ENCODE measurements at places on chromosomes 16 and 17.

GRCh38 chr17:66487981-66488468, 185.6 kb downstream of the PRKCA start:
- no peak for DNase-seq

DNA sequence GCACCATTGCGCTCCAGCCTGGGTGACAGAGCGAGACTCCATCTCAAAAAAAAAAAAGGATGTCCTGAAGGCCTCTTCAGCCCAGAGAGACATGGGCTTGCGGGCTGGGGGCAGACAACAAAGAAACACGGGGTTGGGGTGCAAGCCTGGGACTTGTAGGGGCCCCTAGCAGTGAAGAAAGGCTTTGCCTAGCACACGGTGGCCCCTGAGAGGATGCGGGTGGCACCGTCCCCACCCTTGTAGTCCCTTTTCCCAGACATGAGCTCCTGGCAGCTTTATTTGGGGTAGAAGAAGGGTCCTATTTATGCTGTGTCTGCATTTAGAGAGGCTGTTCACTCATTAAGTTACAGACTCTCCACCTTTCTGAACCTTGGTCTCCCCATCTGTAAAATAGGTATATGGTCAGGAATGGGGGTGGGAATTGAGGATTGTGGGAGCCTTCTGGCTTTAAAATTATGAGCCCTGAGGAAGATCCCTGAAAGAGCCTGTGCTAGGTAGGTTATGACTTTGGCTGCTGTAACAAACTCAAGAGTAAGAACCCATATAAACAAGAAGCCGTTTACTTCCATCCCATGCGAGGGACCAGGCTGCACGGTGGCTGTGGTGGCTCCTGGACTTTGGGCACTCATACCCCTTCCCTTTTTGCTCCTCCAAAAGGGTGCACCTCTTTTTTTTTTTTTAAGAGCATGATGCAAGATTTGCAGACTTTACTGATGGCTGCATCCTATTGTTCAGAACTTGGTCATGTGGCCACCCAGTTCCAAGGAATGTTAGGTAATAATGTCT, 20.6 kb upstream of the ADGRG1 start:
- no peak for DNase-seq

- no peak for DNase-seq
Measured at GRCh38 chr16:31107465-31107867, 720 bp upstream of the BCKDK start.

- no peak for DNase-seq
Measured at GRCh38 chr17:81849457-81849856, 10.9 kb downstream of the P4HB start.

DNA sequence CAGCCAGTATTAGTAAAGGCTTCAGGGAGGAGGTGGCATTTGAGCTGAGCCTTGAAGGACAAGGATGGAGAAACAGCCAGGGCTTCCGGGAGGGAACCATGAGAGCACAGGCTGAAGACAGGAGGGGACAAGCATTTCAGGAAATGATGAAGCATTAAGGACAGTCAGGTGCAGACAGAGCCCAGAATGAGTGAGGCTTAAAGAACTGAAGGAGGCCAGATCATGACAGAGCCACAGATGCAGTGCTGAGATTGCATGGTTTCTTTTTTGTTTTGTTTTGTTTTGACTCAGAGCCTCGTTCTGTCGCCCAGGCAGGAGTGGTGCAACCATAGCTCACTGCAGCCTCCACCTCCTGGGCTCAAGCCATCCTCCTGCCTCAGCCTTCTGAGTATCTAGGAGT, 211.5 kb downstream of the SOX9 start:
- no peak for DNase-seq

- DNase-seq = no peak
Measured at GRCh38 chr16:89137666-89138512, 33.7 kb upstream of the CDH15 start.

GRCh38 chr16:53629607-53630312, 73.9 kb downstream of the RPGRIP1L start:
- no peak for DNase-seq

- DNase-seq = no peak
Measured at GRCh38 chr16:54341892-54342776, 55.5 kb upstream of the IRX3 start.

GRCh38 chr16:20901068-20901435, 481 bp downstream of the LYRM1 start:
- no peak for DNase-seq

GRCh38 chr16:9099131-9099625, 7.7 kb downstream of the HAPSTR1 start:
- DNase-seq = no peak

DNA sequence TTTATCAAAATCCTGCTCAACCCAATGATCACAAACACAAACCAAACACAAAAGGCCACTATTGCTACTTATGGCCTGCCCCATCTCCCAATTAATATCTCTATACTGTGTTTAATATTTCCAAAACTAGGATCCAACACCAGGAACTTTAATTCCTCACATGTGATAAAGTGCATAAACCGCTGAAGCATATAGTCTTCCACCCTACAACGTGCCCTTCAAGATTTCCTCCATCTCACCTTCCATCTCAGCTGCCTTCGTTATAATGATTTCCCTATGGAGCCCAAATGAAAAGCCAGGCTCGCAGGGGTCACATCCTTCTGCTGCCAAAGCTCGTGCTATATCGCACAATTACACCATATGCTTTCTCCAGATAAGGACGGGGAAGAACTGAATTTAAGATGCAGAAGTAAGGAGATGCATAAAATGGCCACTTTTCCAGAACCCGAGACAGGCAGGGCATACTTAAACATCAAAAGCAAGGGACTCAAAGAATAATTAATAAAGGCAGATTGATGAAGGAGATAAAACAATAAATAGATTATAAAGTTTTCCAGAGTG, 1.8 kb downstream of the MYH10 start:
- no peak for DNase-seq

GRCh38 chr17:62790564-62790986, 17.5 kb downstream of the MARCHF10 start:
- DNase-seq = no peak

DNA sequence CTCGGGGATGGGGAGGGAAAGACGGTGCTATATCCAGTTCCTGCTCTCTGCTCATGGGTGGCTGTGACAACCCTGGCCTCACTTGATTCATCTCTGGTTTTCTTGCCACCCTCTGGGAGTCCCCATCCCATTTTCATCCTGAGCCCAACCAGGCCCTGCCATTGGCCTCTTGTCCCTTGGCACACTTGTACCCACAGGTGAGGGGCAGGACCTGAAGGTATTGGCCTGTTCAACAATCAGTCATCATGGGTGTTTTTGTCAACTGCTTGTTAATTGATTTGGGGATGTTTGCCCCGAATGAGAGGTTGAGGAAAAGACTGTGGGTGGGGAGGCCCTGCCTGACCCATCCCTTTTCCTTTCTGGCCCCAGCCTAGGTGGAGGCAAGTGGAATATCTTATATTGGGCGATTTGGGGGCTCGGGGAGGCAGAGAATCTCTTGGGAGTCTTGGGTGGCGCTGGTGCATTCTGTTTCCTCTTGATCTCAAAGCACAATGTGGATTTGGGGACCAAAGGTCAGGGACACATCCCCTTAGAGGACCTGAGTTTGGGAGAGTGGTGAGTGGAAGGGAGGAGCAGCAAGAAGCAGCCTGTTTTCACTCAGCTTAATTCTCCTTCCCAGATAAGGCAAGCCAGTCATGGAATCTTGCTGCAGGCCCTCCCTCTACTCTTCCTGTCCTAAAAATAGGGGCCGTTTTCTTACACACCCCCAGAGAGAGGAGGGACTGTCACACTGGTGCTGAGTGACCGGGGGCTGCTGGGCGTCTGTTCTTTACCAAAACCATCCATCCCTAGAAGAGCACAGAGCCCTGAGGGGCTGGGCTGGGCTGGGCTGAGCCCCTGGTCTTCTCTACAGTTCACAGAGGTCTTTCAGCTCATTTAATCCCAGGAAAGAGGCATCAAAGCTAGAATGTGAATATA, 4.8 kb upstream of the LASP1NB start:
- DNase-seq = no peak

- no peak for DNase-seq
Measured at GRCh38 chr17:63120406-63120805, 154.4 kb downstream of the TANC2 start.

DNA sequence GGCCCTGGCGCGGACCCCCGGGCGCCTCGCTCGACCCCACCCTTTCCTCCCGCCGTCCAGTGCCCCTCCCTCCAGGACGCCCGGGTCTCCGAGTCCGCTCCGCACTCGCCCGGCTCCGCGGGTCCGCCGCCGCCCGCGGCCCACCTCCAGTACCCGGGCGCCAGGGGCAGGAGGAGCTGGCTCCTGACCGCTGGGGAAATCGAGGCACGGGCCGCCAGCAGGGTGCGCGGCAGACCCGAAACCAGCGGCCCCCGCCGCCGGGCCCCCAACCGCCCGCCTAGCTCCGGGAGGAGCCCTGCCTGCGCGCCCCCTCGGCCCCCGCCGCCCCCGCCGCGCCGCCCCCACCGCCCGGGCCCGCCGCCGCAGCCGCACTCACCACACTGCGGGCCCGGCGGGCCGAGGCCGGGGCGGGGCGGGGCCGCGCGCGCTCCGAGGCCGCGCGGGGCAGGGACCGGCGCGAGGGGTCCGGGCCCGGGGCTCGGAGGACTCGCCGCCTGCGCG, 333 bp downstream of the MAFG start:
- no peak for DNase-seq

GRCh38 chr16:85652431-85653221, 36.1 kb downstream of the GINS2 start:
- no peak for DNase-seq

GRCh38 chr16:12758031-12758669, 45.5 kb downstream of the CPPED1 start:
- DNase-seq = no peak

GRCh38 chr17:56690441-56691291, 97.2 kb downstream of the NOG start:
- no peak for DNase-seq

GRCh38 chr17:12007466-12007865, 10.2 kb upstream of the ZNF18 start:
- no peak for DNase-seq

- DNase-seq = no peak
Measured at GRCh38 chr17:29078183-29079045, 35.5 kb downstream of the PIPOX start.

DNA sequence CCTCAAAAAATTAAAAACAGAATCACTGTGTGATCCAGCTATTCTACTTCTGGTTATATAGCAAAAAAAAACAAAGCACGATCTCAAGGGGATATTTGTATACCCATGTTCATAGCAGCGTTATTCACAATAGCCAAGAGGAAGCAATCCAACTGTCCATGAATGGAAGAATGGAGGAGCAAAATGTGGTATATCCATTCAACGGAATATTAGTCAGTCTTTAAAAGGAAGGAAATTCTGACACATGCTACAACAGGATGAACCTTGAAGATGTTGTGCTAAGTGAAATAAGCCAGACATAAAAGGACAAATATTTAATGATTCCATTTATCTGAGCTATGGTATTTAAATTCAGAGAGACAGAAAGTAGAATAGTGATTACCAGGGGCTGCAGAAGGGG, 4.6 kb upstream of the NOL11 start:
- DNase-seq = no peak

DNA sequence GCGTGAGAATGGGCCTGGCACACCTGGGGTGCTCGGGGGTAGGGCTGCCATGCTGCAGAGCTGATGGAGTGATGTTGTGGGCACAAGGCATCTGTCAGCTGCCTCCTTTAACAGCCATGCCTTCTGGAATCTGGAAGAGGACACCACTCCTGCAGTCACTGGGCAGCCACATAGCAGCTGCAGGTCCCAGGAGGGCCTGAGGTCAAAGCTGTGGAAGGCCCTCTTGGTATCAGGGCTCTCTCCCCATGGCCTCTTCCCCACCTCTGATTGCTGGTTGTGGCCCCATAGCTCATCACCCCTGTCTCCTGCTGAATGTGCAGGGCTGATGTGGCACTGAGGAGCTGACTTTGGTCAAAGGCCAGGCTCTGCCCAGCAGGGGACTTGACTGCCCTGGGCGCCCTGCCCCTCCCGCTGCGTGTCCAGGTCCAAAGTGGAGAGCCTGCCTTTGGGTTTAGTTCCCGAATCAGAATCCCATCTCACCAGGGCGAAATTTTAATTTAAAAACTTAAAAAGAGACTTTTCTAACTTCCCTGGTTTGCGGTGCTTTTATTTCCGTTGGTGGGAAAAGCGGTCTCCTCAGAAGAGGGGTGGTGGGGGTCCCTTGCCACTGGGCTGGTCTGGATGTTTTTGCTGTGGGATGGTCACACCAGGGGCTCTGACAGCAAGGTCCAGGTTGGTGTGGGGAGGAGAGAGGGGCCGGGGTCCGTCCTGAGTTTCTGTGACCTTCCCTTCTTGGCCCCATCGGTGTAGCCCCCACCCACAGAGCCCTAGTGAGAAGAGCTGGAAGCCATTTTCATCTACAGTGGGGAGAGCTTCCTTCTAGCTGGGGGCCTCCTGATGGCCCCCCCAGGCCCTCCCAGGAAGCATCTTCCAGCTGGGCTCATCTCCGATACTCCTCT, 5.9 kb downstream of the UBALD2 start:
- DNase-seq = no peak

- DNase-seq = no peak
Measured at GRCh38 chr17:2770129-2770528, 20.7 kb upstream of the CCDC92B start.

DNA sequence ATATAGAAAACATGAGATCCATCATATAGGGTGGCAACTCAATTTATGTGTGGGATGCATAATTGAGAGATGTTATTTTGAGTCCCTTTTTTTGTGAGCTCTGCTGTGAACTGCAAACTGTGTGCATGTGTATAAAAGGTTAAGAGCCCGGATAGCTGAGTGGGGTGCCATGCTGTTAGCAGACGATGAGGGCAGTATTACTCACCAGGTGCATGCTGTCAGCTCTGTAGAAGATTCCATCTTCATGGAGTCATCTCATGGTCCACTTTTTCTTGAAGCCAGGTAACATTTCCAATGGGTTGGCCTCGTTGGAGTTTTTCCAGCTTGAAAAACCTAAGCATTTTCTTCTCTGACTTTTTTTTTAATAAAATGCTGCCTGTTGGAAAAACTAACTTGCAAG, 43.0 kb upstream of the RHBDL3 start:
- no peak for DNase-seq

DNA sequence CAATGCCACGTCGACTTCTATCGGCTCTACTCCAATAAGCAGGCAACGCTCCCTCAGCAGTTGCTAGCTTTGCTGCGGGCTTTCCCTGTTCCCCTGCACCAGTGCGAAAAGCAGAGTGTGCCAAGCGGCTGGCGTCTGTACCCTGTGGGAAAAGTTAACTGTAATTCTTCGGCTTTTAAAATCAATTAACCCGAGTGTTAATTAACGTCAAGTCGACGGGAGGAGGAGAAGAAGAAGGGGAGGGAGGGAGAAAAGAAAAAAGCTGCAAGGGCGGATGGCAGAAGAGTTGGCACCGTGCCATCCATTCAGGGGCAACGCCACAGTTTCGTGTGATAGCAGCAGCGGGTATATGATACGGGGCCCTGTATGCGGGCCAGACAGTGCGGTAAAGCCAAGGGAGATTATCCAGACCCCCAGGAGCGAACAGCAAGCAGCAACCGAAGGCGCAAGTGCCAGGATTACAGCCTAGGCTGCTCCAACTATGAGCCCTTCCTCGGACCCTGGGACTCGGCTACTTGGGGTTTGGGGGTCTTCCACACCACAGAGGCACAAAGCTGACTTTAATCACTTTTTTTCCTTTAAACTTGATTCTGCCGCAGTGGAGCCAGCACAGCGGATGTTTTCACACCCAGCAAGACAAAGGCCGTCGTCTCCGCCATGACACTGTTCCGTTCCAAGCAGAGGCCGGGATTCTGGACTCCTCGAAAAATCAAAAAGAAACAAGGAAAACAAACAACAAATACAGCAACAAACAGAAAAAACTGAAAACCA, 253.8 kb upstream of the PMFBP1 start:
- DNase-seq = no peak
